ENCODE measurements at places on chromosomes 3 and 15.
A peak's percentile ranks its signal among the peaks of the same experiment; 100 is the strongest.

DNA sequence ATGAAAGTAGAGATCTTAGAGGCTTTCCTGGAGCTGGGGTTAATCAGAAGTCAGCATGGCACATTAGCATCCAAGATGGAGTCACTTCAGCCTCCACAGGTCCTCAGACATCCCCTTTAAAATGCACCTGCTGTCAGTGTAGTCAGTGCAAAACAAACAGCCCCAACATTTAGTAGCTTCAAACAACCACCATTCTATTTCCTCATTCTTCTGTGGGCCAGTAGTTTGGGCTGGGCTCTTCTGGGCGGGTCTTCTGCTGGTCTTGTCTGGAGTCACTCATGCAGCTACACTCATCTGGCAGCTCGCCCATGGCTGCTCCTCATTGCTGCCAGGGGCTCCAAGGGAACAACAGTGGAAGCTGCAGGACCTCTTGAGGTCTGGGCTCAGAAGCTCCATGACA, 99.9 kb downstream of the TLE3 start:
- DNase-seq, result peak; percentile 57

DNA sequence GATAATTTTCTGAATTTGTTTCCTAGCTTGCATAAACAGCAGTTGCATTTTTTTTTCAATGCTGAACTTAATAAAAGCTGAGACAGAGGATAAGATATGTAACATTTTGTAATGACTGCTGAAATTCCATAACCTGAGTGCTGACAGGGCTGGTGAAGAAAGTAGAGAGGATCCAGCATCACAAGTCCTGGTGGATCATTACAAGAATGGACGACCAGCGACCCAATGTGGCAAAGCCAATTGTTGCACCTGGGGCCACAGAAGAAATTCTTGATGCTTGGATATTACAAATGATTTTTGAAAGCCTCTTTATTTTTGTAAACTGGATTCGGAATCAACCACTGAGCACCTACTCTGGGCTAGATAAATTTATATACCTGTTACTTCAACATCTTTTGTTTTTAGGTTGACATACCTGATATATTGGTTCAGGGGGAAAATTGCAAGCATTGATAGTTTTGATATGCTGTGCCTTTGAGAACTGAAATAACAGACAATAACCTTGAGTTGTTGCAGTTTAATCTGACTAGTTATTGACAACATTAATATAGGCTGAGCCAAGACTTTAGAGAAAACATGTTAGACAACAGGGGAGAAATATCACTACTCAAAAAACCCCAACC, 3.9 kb upstream of the ACTL6A start:
- no peak for DNase-seq

GRCh38 chr3:30516238-30516637, 90.2 kb upstream of the TGFBR2 start:
- DNase-seq, result no peak

DNA sequence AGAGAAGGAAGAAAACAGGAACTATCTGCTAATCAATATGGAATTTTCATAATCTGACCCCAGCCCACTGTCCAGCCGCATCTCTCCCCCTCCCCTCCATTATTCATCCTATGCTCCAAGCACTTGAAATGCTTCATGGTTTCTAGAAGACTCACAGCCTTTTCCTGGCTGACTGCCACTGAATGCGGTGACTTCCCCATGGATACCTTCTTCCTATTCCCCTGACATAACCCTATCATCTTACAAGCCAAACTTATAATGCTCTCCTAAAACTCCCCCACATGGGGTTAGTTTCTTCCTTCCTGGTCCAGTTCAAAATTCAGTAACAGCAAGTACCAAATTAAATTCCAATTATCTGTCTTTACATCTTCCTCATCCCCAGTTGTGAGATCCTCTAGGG, 31.2 kb upstream of the PTX3 start:
- DNase-seq, result no peak

GRCh38 chr3:47376393-47376792, 4.4 kb upstream of the PTPN23 start:
- no peak for DNase-seq

DNA sequence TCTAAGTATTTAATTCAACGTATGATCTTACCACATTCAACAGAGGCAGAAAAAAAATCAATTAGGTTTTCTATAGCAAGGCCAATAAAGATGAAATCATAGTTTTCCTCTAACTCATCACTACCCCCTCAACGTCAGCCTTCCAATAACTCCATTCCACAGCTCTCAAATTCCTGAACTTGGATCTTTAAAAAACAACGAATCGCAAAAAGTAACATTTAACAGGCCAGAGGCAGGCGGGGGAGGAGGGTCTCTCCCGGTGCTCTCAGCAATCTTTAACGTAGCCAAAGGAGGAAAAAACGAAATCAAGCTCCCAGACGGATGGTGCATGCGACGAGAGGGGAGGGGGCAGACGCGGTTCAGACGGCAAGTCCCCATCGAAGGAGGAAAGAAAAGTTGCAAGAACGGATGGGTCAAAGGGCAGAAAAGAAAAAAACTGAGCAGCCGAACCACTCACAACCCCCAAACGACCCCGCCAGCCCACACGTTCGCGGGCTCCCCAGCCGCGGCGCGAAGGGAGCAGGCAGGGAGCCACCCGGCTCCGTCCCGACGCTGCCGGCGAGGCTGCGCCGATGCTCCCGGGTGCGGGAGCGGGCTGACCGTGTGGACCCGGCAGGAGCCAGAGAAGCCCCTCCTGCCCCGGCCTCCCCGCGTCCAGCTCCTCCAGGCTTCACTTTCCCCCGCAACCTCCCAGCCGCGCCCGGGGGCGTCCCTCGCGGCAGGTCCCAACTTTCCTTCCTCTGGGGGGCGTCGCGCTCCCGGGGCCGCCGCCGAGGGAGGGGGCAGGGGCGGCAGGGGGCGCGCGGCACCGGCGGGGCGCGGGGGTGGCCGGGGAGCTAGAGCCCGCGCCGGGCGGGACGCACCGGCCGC, 703 bp downstream of the PEAK1 start:
- no peak for DNase-seq

GRCh38 chr3:153972862-153973261, 148.3 kb upstream of the ARHGEF26 start:
- no peak for DNase-seq

GRCh38 chr15:33968224-33968623, at the start of gene CHRM5:
Gene CHRM5 (plus strand): TSS chr15:33968497. CDS start chr15:34062718, 94,221 bp downstream.
- DNase-seq, result no peak

DNA sequence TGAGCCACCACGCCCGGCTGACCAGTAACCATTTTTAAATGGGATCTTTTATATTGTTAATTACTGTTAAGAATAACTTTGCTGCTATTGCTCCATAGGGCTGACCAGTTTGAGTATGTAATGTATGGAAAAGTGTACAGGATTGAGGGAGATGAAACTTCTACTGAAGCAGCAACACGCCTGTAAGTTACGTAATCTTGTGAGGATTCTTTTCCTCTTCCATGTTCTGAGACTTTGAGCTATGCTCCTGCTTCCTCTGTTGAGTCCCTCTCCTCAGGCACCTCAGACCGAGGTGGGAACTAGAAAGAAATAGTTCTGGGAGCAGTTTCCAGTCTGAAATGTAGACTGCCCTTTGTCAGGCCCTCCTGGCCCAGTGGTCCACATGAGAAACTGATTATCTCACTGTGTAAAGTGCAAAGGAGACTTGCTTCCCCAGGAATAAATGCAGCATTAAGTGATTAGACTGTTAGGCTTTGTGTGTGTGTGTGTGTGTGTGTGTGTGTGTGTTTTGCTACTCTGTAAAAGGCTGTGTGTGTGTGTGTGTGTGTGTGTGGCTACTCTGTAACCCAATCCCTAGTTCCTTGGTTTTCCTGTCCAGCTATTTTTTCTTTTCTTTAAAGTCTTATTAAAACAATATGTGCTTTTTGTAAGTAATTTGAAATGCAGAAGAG, 5.2 kb downstream of the POLR2H start:
- DNase-seq, result no peak

DNA sequence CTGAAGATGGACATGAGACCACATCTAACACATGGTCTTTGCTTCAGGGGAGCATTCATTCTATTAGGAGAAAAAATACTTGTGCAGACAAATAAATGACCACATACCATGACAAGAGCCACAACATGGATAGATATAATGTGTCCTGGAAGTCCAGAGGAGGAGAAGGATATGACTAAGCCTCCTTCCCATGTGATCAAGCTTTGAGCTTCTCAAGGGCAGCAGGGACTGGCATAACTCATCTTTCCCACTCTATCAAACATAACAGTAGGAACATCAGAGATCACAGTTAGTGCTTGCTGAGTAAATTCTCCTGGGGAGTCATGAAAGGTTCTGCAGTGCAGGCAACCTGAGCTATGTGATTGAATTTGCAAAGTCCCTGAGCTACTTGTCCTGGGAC, 86.0 kb upstream of the LPP start:
- no peak for DNase-seq

- DNase-seq, result no peak
These were observed 34.7 kb upstream of the MRPS22 start for GRCh38 chr3:139309061-139309591.

GRCh38 chr3:48614044-48614443, 4.6 kb upstream of the UQCRC1 start:
- DNase-seq, result no peak

DNA sequence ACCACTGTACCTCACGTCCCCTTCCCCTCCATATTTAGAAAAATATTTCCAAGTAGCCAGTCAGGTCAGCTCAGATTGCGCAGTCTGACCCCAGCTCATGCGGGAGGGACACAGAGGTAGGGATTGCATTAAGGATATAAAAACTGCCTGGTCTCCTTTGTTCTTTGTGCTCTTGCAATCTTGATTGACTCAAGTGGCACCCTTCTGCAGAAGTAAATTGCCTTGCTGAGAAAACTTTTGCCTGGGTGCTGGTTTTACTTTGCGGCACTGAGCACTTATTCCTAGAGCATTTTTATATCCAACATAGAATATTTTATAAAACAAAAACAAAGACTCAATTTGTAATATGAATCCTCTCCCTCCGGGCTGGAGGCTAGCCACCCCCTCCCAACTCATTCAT, 54.8 kb downstream of the BTD start:
- no peak for DNase-seq

- DNase-seq, result no peak
These were observed 18.1 kb downstream of the DNAJB11 start for GRCh38 chr3:186588632-186589031.

- no peak for DNase-seq
These were observed 61.2 kb downstream of the LPP start for GRCh38 chr3:188215129-188215528.

GRCh38 chr15:40243126-40243810, 4.4 kb downstream of the PAK6 start:
- no peak for DNase-seq

- no peak for DNase-seq
These were observed 66.9 kb downstream of the PPM1L start for GRCh38 chr3:160822936-160823335.

DNA sequence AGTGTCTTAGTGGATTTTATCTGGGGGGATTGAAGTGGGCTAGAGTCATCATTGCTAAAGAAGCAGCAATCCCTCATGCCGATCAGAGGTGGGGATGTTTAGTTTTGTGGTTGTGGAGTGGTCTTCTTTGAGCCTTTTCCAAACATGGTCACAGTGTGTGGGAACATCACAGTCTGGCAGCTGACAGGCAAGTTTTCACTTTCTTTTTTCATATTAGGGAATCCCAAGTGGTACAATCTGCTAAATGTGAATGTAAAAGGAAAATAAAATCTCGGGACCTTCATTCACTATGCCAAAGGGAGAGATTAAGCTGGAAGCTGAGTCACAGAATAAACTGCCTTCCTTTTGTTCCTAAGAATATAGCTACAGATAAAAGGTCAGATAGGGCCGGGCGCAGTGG, 10.4 kb upstream of the CX3CR1 start:
- no peak for DNase-seq

- no peak for DNase-seq
These were observed 49.6 kb downstream of the SMAD3 start for GRCh38 chr15:67114846-67115585.

DNA sequence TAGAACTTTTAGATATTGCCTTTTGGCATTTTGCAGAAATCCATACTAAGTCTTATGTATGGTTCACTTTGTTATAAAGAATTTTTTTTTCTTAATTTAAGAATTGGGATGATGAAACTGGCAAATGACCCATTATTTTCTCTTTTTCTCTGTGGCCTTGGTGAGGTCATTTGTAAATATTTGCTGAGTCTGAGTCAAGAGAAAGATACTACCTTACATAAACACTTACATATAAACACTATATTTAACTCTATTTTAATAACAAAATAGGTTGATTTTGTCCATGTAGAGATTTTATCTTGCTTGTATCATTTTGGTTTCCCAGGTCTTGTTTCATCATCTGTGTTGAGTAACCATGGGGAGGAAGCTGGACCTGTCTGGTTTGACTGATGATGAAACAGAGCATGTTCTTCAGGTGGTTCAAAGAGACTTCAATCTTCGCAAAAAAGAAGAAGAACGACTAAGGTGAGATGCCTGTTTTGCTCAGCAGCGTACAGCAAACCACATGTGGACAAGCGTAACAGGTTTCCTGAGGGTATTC, 91.1 kb downstream of the MYRIP start:
- no peak for DNase-seq

- no peak for DNase-seq
These were observed 112.8 kb upstream of the TMEM108 start for GRCh38 chr3:132925256-132925930.

DNA sequence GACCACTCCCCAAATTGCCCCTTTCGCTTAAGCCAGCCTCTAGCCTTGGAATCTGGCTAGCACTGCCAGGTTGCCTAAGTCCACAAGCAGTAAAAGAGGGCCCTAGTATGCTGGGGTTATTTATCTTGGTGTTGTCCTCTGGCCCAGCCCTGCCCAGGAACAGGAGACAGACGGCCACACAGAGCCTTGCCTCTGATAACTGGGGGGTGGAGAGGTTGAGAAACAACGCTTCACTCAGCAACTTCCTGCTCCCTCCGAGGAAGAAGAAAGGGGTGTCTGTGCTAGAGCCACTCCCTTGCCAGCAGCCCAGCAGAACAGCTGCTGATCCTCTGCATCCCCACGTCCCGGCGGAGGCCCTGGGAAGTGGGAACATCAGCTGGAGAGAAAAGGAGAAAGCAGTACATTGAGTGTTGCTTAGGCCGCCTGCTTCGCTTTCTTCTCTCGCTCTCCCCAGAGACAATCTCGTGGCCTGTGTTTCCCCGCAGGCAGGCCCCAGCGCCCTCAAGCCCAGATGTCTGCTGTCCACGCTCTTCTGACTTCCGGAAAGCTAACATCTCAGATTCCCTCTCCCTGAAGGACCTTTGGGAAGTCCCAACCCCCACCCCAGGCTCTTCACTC, 22.6 kb upstream of the C3orf70 start:
- DNase-seq, result no peak

DNA sequence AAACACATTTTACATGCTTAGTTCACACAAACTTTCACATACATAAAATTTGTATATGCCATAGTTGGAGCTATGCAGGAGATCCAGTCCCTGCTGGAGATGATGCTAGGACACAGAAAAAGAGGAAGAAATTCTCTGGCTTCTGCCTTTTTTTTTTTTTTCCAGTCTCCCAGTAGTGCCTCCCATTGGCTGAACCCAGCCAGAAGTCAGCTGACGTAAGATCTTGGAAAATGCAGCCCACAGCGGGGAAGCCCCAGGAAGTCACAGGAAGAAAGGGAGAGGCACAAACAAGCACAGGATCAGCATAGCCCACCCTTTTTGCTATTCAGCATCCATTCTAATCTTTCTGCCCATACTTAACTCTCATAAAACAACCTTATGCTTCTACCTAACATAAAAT, 38.5 kb downstream of the SCN11A start:
- DNase-seq, result no peak

GRCh38 chr3:136343873-136344555, 93.9 kb downstream of the PCCB start:
- DNase-seq, result peak; percentile 88
